CD8-positive, alpha-beta T cell (primary cell): ENCODE measurements at places on chromosomes 6 and 20.

DNA sequence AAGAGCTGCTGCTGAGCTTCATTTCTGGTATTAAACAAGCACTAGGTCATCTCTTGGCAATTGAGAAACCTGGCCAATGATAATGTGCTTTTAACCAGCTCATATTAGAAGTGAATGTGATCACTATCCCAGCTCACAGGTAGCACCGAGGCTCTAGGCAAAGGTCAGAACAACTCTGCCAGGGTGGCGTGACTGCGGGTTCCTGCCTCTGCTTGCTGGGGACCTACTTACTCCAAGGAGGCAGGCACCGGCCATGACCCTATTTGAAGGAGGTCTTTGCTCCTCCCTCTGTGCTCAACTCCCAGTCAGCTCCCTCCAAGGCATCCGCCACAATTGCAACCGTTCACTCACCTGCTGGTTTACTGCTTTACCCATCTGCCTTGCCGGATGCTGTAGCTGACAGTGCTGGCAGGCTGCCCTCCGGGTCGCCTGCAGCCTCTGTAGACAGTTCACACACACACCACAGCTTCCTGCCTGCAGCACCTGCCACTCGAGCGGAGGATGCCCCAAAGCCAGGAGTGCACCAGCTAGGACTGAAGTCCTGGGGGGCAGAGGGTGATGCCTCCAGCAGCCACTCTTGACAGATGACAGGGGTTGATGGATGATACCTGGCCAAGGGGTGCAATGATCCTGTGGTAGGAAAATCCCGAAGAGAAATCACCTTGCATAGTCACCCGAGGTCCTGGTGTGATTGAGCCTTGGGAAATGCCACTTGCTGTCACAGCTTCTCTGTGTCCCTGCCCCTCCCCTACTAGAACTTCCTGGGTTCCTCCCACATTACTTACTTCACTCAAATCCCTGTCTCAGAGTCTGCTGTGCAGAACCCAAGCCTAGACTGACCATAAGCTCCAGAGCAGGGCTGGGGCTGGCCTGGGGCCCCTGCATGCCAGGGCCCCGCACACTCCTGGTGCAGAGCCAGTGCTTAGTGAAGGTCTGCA is 8.8 kb upstream of the VSX1 start:
- peak; percentile 88 for DNase-seq

DNA sequence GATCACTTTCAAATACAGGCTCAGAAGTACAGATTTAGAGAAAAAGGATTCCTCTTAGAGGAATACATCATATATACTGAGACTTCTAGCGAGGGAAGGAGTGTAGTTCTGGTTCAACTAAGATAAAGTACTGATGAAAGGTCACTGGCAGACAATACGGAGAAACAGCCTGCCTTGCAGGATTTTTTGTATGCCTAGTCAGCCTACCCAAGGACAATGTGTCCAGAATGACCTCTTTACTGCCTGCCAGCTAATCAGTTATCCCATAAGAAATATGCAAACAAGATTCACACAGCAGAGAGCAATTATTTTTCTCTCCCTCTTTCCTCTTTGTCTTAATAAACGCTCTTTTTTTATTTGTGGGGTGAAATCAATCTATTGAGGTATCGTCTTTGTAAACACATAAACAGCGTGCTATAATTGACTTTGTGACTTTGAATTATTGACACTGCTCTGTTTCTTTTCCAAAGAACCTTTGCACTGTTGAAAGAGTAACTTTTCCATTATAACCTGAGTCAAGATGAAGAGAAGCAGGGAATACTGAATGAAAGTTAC is 1.4 kb upstream of the TSPYL4 start:
- no peak for DNase-seq

GRCh38 chr6:31652925-31653724 is 664 bp upstream of the BAG6 start:
- DNase-seq, result no peak

DNA sequence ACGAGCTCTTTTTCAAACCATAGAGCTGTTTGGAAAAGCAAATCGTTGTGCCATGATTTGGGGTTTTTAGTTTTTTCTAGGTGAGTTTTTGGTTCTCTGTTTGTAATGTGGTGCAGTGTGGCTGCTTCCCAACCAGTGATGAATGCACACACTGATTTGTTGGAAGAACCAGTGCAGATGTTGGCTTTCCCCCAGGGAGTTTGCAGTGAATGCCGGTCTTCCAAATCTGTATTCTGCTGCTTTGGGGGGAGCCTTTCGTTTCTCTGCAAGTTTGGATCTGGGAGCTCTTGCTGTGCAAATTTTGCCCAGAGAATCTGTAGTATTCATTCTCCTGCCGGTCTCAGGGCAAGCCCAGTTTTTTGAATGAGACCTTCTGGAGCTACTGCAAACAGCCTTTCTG is 14.5 kb downstream of the HECA start:
- DNase-seq, result no peak

- DNase-seq, result no peak
Measured at GRCh38 chr6:99366852-99367251, 17.4 kb upstream of the FAXC start.
